ENCODE measurements at places on chromosomes 12 and 14. TPM values are rescaled to one million over a fixed set of nuclear protein-coding genes. Genes with fewer than 3 reads are reported as not detected.

GRCh38 chr12:34205401-34205800 lies 183.1 kb downstream of the ALG10 start:
- peaks cover 17% of the 10 kb centered on the region for H3K4me1 ChIP-seq
- no peaks in the 10 kb centered on the region for H3K36me3 ChIP-seq
- H3K27ac ChIP-seq: no peak overlapping the region
- peaks cover 41% of the 10 kb centered on the region for H3K27me3 ChIP-seq
- no peak overlapping the region for H3K4me3 ChIP-seq
- no peak for DNase-seq

DNA sequence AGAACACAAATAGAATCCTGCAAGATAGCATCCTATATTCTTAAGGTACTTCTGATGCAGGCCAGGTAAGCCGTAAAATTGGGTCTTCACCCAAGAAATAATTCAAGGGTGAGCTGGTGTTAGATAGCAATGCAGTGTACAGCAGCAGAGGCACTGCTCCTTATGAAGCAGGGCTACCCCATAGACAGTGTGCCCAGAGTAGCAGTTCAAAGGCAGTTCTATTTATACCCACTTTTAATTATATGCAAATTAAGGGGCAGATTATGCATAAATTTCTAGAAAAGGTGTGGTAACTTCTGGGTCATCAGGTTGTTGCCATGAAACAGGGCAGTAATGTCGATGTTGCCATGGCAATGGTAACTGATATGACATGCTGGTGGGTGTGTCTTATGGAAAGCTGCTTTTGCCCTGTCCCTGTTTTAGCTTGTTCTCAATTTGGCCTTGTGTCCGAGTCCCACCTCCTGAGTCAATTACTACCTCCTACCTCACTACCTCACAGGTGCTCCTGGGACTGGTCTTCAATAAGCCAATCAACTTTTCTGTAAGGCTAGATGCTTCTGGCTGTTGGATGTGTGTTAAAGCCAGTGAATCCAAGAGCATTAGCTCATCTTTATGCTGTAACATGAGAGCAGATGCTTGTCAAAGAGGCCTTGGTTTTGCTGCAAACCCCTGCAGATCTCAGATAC lies 61.0 kb downstream of the PPM1A start:
- no peak overlapping the region for H3K27ac ChIP-seq
- DNase-seq: no peak
- H3K27me3 ChIP-seq: no peaks in the 10 kb centered on the region
- no peak overlapping the region for H3K4me3 ChIP-seq
- H3K36me3 ChIP-seq: no peaks in the 10 kb centered on the region

GRCh38 chr12:71810921-71811320 lies 28.6 kb upstream of the TBC1D15 start:
- no peaks in the 10 kb centered on the region for H3K36me3 ChIP-seq
- H3K4me1 ChIP-seq: no peaks in the 10 kb centered on the region
- no peak overlapping the region for H3K4me3 ChIP-seq

DNA sequence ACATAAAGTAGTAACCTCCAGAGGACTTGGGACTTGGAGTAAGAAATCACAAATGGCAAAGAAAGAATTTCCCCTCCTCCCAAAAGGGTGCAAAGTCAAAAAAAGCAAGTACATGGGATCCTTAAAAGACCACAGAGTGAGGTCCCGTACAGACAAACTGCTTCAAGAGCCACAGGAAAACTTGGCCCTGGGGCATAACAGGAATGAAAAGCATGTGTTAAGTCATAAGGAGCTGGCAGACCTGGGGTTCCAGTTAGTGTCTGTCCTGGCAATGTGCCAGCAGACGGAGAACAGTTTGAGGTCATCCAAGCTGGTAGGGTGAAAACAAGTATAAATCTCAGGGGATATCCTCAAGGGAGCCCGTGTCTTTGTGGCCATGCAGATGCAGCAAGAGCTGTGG lies 73.2 kb downstream of the HSD17B6 start:
- DNase-seq: no peak
- no peaks in the 10 kb centered on the region for H3K36me3 ChIP-seq
- H3K4me3 ChIP-seq: no peak overlapping the region
- no peaks in the 10 kb centered on the region for H3K27me3 ChIP-seq
- peaks cover 7% of the 10 kb centered on the region for H3K4me1 ChIP-seq
- no peak overlapping the region for H3K27ac ChIP-seq

GRCh38 chr14:23513818-23514643 lies 37.5 kb downstream of the ZFHX2 start:
- no peaks in the 10 kb centered on the region for H3K36me3 ChIP-seq
- H3K4me1 ChIP-seq: no peaks in the 10 kb centered on the region
- no peak overlapping the region for H3K27ac ChIP-seq
- H3K27me3 ChIP-seq: peaks cover 5% of the 10 kb centered on the region
- no peak overlapping the region for H3K4me3 ChIP-seq

The ATP2B1 gene
- total RNA-seq: 27.8 TPM

The SERPINA6 gene
- total RNA-seq: not detected
